ENCODE measurements at places on chromosomes 2 and 18.

- peak; percentile 57 for DNase-seq
- no peaks in the 10 kb centered on the region for H3K36me3 ChIP-seq
- no peaks in the 10 kb centered on the region for H3K4me1 ChIP-seq
- no peak overlapping the region for H3K27ac ChIP-seq
- H3K27me3 ChIP-seq = no peaks in the 10 kb centered on the region
These were observed 2.9 kb upstream of the RBBP8 start for GRCh38 chr18:22930089-22930713.

- no peak overlapping the region for H3K27ac ChIP-seq
- peaks cover 3% of the 10 kb centered on the region for H3K4me1 ChIP-seq
- H3K4me3 ChIP-seq = no peak overlapping the region
- DNase-seq = no peak
- H3K36me3 ChIP-seq = no peaks in the 10 kb centered on the region
These were observed 61.1 kb upstream of the MCFD2 start for GRCh38 chr2:46976556-46977279.

- no peak overlapping the region for H3K27ac ChIP-seq
- H3K4me1 ChIP-seq = peaks cover 26% of the 10 kb centered on the region
- no peak overlapping the region for H3K4me3 ChIP-seq
- H3K27me3 ChIP-seq = no peaks in the 10 kb centered on the region
These were observed 40.8 kb downstream of the KCMF1 start for GRCh38 chr2:85011747-85012146.

GRCh38 chr2:8247905-8248622 lies 433.8 kb upstream of the ID2 start:
- no peak for DNase-seq
- no peak overlapping the region for H3K4me3 ChIP-seq
- no peaks in the 10 kb centered on the region for H3K27me3 ChIP-seq
- H3K4me1 ChIP-seq = no peaks in the 10 kb centered on the region

All from HCT116 (cell line).